K562 (cell line): ENCODE measurements at places on chromosomes 3 and 15. TPM values are rescaled to one million over a fixed set of nuclear protein-coding genes. Genes with fewer than 3 reads are reported as not detected.

Gene MYO5A
- total RNA-seq: 0.65 and 0.82 TPM in 2 replicates

Gene MRAS
- 8.3 and 8.6 TPM in 2 replicates for total RNA-seq

Gene ANKUB1
- not detected in 2 replicates for total RNA-seq

Gene SNTN
- total RNA-seq: not detected in 2 replicates

Gene SUCNR1
- 0.09 and 0.24 TPM in 2 replicates for total RNA-seq

Gene KBTBD12
- total RNA-seq: not detected in 2 replicates

Gene IQCF5
- total RNA-seq: not detected in 2 replicates

Gene BLM
- total RNA-seq: 43.4 and 43.9 TPM in 2 replicates

Gene PP2D1
- not detected in 2 replicates for total RNA-seq

Gene BFSP2
- total RNA-seq: not detected in 2 replicates

Gene MYZAP
- not detected in 2 replicates for total RNA-seq

Gene CILP
- not detected in 2 replicates for total RNA-seq

Gene SPATA12
- total RNA-seq: not detected in 2 replicates
